ENCODE measurements at places on chromosomes 11 and 22.

GRCh38 chr11:74195828-74196227 is 24.7 kb downstream of the PPME1 start:
- DNase-seq: no peak

- peak; percentile 31 for DNase-seq
Measured at GRCh38 chr11:76918941-76919386, 58.2 kb downstream of the ACER3 start.

GRCh38 chr11:2975594-2975993 is 16.5 kb downstream of the NAP1L4 start:
- no peak for DNase-seq

DNA sequence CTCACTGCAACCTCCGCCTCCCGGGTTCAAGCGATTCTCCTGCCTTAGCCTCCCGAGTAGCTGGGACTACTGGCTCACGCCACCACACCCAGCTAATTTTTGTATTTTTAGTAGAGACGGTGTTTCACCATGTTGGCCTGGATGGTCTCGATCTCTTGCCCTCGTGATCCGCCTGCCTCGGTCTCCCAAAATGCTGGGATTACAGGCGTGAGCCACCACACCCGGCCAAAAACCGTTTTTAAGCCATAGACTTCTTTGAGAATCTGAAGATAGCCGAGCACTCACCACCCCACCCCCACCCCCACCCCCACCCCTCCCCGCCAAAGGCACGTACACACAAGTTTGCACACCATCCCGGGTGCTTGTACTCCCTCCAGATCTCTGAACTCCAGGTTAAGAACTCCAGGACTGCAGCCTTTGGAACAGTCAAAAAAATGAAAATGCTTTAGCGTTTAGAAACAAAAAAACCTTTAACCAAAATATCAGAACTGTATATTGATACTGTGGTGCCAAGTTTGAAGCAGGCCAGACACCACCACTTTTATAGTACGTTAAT is 1.5 kb downstream of the CRKL start:
- DNase-seq: no peak

GRCh38 chr11:33894398-33894746 is 2.5 kb upstream of the LMO2 start:
- DNase-seq: no peak

- no peak for DNase-seq
Measured at GRCh38 chr11:10474551-10474950, 19.5 kb downstream of the AMPD3 start.

DNA sequence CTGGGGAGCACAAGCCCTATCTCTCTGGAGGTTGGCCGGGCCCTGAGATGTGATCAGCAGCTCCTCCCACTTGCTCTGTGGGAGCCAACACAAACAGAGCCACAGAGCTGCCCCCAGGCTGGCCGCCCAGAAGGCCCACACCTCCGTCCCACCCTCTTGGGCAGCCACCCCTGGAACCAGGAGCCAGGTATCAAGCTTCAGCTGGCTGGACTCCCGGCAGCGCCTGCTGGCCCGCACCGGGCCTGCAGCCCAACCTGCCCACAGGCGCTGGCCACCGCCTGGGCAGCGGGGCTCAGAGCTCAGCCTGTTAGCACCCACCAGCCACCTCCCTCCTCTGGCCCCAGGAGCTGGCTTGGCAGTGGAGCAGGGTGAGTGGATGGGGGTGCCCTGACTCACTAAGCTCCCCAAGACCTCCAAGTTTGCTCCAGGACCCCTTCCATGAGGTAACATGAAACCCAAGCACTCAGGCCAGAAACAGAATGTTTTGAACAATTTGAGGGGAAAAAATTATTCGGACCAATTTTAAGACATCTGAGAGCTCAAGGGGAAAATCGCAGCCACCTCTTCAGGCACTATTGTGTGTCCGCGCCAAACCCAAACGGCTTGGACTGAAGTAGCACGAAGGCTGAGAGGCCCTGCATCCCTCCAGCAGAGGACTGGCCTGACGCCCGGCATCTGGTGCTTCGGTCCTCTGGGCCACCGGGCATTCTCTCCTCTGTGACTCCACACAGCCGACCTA is 450.8 kb downstream of the SOX6 start:
- DNase-seq: peak; percentile 84

- DNase-seq: no peak
Measured at GRCh38 chr11:110026858-110027626, 66.2 kb upstream of the ZC3H12C start.

- peak; percentile 51 for DNase-seq
Measured at GRCh38 chr22:40176921-40177737, 596 bp upstream of the TNRC6B start.

GRCh38 chr11:12808519-12808918 is 134.3 kb downstream of the TEAD1 start:
- no peak for DNase-seq

- DNase-seq: no peak
Measured at GRCh38 chr11:34960277-34960676, 43.9 kb downstream of the PDHX start.
